Stimulated activated CD4-positive, alpha-beta T cell treated with anti-CD3 and anti-CD28 coated beads, TNF-alpha, amount 100 ng/mL, for 24 hours (primary cell): ENCODE measurements at places on chromosomes 2 and 18.

- no peak for DNase-seq
Measured at GRCh38 chr2:197024206-197024605, 97.7 kb upstream of the PGAP1 start.

GRCh38 chr2:47174733-47175361, 19.7 kb upstream of the STPG4 start:
- peak; percentile 17 for DNase-seq

- no peak for DNase-seq
Measured at GRCh38 chr2:134310107-134311079, 56.5 kb downstream of the MGAT5 start.

GRCh38 chr18:42536442-42536841, 579.0 kb downstream of the RIT2 start:
- DNase-seq: no peak
